CD4-positive, alpha-beta T cell treated with Interleukin-2 at 100 ng/mL for 4 hours (primary cell): ENCODE measurements at places on chromosomes 12 and 14.
A peak's percentile ranks its signal among the peaks of the same experiment; 100 is the strongest.

DNA sequence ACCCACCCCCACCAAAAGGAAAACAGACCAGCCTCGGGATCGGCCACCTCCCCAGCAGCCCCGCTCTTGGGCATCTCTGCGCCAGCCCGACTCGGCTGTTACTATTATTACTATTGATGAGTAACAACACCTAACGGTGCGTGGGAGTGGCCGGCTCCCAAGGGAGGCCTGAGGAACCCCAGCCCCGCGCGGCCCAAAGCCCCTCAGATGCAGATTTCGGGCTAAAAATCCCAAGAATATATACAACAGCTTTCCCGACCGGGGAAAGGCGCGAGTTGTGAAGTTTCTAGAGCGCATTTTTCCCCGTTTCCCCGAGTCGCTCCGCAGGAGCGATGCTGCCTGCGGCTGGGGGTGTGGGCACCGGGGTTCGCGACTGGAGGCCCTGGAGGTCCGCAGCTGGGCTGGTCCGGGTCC, 565 bp downstream of the NT5DC3 start:
- peak; percentile 10 for DNase-seq

GRCh38 chr12:108131035-108131434, 1.9 kb downstream of the WSCD2 start:
- DNase-seq, result no peak

- DNase-seq, result no peak
Measured at GRCh38 chr12:68882251-68882964, 50.6 kb downstream of the CPM start.

- no peak for DNase-seq
Measured at GRCh38 chr14:52738409-52738808, 8.4 kb downstream of the STYX start.

DNA sequence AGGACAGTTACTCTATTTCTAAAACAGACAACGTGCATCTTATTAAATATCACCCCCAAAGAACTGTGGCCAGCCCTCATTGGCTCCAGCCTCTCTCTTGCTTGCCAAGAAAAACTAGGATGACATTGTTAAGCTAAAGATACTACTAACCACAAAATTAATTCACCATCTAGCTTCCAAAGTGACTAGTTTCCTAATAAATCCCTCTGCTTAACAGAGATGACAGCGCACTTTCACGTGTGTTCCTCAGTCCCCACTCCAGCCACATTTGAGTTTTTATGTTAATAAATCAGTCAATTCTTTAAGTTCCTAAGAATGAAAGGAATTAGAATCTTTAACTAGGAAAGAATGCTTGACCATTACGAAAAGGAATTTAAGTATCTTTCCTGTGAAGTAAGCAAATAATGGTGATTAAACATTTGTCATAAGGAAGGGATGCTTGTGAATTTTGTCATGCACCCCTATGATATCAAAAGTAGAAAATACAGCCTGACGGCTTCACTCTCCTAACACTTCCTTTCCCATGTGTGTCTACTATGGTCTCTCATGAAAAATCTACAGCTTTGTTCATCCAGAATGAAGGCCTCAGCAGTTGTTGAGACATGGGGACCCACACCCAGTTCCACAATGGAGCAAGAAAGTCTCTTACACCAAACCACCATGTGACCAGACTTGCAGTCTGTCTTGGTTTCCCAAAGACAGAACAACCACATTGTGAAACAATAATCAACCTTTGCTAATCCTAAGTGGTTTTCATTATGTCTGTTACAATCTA, 8.1 kb downstream of the CORO1C start:
- DNase-seq, result no peak

- no peak for DNase-seq
Measured at GRCh38 chr12:24201258-24201970, 251.9 kb upstream of the SOX5 start.

- peak; percentile 4 for DNase-seq
Measured at GRCh38 chr12:123767613-123768012, 5.5 kb downstream of the DNAH10 start.
